DMS 273 treated with DMSO at 0.1 percent for 48 hours (cell line): ENCODE measurements at places on chromosomes 3 and 15.

DNA sequence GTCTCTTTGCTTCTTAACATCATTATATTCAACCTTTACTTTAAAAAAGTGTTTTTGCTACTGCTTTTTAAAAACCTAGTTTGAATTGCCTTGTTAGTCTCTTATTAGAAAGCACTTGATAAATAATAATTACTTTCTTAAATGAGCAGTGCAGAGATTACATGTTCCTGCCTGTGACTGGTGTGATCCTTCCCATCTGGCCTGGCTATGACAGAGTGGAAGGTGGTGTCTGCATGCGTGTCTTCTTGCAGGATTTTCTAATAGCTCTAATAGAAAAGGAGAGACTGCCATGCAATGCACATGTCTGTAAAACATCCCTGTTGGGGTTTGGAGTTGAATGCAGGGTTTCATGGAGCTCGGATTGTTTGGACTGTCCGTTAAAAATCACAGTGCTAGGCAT lies 425.8 kb upstream of the TPM1 start:
- no peak for DNase-seq

DNA sequence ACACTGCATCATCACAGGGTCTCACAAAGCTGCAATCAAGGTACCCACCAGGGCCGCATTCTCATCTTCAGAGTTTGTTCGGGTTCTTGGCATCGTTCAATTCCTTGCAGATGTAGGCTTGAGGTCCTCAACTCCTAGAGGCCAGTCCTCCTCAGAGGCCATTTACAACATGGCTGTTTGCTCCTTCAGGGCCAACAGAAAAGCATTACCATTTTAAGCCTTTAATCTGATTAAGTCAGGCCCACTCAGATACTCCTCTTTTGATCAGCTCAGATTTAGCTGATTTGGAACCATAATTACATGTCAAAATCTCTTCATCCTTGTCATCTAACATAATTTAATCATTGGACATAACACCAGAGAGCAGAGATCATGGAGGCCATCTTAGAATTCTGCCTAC lies 55.4 kb downstream of the BFSP2 start:
- no peak for DNase-seq

- no peak for DNase-seq
Observed at GRCh38 chr3:183275418-183275817, 22.4 kb downstream of the B3GNT5 start.

DNA sequence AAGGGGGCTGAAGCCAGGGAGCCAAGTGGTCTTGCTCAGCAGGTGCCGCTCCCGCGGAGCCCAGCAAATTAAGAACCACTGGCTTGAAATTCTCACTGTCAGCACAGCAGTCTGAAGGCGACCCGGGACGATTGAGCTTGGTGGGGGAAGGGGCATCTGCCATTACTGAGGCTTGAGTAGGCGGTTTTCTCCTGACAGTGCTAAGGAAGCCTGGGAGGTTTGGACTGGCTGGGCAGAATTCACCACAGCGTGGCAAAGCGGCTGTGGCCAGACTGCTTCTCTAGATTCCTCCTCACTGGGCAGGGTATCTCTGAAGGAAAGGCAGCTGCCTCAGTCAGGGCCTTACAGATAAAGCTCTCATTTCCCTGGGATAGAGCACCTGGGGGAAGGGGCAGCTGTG lies 57.0 kb upstream of the GPR149 start:
- no peak for DNase-seq

GRCh38 chr15:70220490-70221096 lies 122.9 kb upstream of the TLE3 start:
- no peak for DNase-seq

DNA sequence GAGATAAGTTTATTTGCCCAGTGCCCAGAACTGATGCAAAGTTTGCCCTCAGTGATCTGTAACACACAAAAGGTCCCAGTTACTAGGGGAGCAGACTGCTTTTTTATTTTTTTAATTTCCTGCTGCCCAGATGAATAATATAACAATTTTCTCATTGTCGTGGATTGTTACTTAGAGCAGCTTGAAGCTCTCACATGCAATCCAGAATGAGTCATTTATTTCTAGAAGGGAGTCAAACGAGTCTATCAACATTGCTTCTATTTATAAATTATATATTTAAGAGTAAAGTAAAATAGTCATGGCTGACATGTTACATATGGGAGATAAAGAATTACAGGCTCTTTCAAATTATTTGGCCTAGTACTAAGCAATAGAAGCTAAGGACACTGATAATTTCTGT lies 41.3 kb downstream of the MEIS2 start:
- no peak for DNase-seq

DNA sequence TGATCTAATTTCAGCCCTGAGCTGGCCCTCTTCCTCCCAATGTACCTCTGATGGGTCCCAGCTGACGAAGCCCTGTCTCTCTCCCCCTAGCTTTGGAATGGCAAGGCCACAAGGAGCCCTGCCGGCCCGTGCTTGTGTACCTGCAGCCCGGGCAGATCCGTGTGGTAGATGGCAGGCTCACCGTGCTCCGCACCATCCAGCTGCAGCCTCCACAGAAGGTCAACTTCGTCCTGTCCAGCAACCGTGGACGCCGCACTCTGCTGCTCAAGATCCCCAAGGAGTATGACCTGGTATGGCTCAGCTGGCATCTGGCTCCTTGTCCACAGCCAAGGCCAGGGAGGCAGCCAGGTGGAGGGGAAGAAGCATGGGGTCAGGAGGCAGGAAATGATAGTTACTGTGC lies 14.2 kb downstream of the DUOX1 start:
- no peak for DNase-seq

- DNase-seq, result no peak
Observed at GRCh38 chr3:43729707-43730414, 39.1 kb downstream of the ABHD5 start.

GRCh38 chr3:95725770-95726169 lies 1088.6 kb upstream of the EPHA6 start:
- DNase-seq, result no peak

GRCh38 chr3:9248522-9249271 lies 749 bp downstream of the SRGAP3 start:
- DNase-seq, result no peak

DNA sequence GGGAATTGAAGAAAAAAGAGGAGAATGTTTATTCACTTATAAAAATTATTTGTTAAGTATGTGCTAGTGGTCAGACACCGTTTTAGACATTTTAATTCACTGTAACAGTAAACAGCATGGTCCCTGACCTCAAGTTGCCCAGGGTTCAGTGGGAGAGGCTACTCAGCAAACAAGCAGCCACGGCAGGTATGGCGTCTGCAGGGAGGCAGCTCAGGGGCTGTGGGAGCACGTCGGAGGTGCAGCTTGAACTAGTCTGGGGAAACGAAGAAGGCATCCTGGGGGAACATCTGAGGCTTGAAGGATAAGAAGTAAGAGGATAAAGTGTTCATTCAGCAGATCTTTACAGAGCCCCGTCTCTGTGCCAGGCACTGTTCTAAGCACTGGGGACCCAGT lies 66.0 kb downstream of the CRTC3 start:
- no peak for DNase-seq
